Hematopoietic multipotent progenitor cell (in vitro differentiated cells): ENCODE measurements at places on chromosomes 5 and 9. TPM values are rescaled to one million over a fixed set of nuclear protein-coding genes. Genes with fewer than 3 reads are reported as not detected.

GRCh38 chr5:41112486-41113455, 41.6 kb upstream of the MROH2B start:
- DNase-seq = no peak

DNA sequence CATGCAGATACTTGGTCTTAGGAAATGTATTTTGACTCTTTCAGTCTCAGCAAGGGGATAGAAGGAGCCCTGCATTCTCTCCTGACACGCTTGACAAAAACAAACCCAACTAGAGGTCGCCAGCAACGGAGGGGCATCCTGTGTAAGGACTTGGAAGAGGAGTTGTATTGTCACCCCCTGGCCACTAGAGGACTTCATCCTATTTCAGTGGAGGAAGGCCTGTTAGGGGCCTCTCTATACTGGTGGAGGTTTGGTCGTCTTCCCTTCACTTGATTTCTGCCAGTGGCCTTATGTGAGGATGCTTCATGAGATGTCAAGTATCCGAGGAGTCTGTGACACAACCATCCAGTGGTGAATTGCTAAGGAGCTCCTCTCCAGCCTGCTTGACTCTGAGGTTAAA, 122.8 kb upstream of the STC2 start:
- no peak for DNase-seq

- DNase-seq = no peak
Measured at GRCh38 chr9:93301291-93301811, 117.4 kb downstream of the WNK2 start.

The ZBED3 gene
- total RNA-seq = 7.0 TPM

DNA sequence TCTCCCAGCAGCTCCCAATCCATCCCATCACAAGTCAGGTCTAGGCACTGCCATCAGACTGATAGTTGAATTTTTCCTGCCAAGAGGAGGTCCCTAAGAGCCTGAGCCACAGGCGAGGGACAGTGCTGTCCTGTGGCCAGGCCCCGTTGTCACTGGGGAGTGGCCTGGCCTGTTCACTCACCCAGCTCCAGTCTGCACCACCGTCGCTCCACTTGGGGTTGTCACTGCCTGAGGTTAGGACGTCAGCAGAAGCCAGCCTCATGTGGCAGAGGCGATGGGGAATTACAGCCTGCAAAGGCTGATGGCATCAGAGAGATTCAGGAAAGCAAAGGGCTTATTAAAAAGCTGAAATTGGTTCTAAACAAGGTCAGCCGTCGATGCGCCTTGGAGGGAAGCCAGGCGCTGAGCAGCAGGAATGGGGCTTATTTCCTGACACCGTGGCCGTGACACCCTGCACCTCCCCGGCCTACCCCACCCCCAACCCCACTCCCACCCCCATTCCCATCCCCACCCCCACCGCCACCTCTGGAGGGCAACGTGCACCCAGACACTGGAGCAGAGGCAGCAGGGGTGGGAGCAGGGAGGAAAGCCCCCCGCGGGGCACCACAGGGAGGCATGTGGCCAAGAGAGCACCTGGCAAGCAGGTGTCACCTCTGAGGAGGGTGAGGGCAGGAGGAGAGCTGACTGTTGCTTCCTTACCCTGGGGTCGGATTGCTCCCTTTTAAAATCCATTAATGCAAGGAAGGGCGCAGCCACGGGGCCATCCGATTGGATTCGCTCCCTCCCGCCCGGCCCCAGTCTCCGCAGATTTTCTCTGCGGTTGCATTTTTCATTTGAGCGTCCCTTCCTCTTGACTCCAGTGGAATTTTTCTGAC, 3.1 kb upstream of the DBH start:
- no peak for DNase-seq
